ENCODE measurements at places on chromosomes 7 and 10. TPM values are rescaled to one million over a fixed set of nuclear protein-coding genes. Genes with fewer than 3 reads are reported as not detected.

DNA sequence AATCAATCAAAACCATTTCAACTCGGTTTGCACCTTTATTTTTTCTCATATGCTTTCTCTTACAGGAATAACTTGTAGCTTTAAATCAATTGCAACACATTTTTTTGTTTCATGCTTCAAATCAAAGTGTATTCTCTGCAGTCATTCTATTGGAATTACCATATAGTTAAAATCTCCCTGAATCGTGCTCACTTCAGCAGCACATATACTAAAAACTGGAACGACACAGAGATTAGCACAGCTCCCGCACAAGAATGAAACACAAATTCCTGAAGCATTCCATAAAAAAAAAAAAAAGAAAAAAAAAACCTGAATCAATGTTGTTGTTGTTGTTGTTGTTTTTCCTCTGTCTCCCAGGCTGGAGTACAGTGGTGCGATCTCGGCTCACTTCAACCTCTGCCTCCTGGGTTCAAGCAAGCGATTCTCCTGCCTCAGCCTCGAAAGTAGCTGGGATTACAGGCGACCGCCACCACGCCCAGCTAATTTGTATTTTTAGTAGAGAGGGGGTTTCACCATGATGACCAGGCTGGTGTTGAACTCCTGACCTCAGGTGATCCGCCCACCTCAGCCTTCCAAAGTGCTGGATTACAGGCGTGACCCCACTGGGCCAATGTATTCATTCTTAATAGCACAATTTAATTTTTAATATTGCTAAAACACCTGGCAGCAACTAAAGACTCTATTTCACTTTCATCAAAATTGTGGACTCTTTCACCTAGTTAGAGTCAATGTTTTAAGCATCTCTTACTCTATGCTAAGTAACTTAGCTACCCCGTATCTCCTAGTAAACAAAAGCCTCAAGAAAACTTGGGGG is 26.3 kb downstream of the ANKRD61 start:
- peaks cover 33% of the 10 kb centered on the region for H3K4me1 ChIP-seq
- no peak for DNase-seq
- no peaks in the 10 kb centered on the region for H3K27me3 ChIP-seq
- no peak overlapping the region for H3K27ac ChIP-seq

- DNase-seq: no peak
- no peaks in the 10 kb centered on the region for H3K36me3 ChIP-seq
- H3K4me3 ChIP-seq: no peak overlapping the region
- H3K4me1 ChIP-seq: no peaks in the 10 kb centered on the region
These were observed 85.8 kb upstream of the WDR11 start for GRCh38 chr10:120765226-120765803.

DNA sequence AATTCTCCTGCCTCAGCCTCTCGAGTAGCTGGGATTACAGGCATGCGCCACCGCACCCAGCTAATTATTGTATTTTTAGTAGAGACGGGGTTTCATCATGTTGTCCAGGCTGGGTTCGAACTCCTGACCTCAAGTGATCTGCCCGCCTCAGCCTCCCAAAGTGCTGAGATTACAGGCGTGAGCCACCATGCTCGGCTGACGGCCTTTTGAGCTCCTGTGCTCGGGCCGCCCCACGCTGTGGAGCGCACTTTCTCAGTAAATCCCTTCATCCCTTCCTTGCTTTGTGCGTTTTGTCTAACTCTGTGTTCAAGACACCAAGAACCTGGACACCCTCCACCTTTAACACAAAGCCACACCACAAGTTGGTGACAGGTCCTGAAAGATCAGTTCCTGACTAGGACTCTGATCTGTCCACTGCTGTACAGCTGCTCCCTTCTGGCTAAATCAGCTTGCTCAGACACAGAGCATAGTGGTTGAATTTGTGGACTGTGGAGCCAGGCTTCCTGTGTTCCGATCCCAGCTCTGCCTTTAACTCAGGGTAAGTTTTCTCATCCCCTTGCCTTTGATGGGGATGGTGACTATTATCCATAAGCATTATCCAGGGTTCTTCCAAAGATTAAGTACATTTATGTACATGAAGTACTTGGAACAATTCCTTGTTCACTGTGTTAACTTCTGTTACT is 20.1 kb downstream of the CHST3 start:
- peaks cover 92% of the 10 kb centered on the region for H3K4me1 ChIP-seq
- no peak overlapping the region for H3K4me3 ChIP-seq

GRCh38 chr10:102773320-102773719 is 29.6 kb downstream of the WBP1L start:
- H3K27ac ChIP-seq: peak overlapping the region; percentile 99
- no peaks in the 10 kb centered on the region for H3K27me3 ChIP-seq
- DNase-seq: no peak
- no peaks in the 10 kb centered on the region for H3K36me3 ChIP-seq
- H3K4me1 ChIP-seq: peaks cover 94% of the 10 kb centered on the region
- no peak overlapping the region for H3K4me3 ChIP-seq

- no peaks in the 10 kb centered on the region for H3K4me1 ChIP-seq
- no peak overlapping the region for H3K27ac ChIP-seq
- H3K27me3 ChIP-seq: no peaks in the 10 kb centered on the region
- DNase-seq: no peak
These were observed 197.7 kb upstream of the GRB10 start for GRCh38 chr7:50980411-50980810.

DNA sequence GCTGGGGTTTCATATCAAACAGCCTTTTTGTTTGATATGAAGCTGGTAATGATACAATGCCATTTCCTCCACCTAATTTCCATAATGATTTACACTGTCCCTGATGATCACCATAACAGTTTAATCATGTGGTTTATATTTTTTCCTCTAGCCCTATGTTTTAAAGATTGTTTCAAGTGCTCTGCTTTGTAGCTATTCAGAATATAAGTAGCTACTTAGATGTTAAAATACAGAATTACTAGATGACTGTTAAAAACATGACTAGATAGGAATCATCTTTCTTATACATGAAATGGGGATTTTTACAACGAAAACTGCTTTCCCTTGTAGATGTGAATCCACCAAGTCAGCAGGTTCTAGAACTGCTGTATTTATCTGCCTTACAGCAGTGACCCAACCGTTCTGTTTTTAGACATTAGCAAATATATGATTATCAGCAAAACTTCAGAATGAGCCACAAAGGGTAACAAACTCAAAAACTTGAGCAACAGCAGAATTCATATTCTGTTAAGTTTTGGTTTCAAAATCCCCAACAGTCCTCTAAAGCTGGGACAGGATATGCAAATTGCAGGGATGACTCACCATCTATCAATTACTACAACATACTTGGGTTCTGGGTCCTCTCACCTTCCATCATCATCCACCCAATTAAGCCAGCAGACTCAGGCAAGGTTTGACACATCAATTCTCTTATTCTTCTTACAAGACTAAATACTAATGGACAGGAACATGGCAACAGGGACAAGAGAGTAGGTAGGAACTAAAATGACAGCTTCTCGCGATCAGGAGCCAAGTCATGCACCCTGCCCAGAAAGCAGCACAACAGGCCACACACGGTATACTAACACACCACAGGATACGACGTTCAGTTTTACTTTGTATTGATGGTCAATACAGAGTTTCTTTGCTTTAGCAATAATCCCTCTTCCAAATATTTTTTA is 83.9 kb downstream of the PIP4K2A start:
- H3K27ac ChIP-seq: peak overlapping the region; percentile 56
- no peaks in the 10 kb centered on the region for H3K27me3 ChIP-seq
- H3K4me1 ChIP-seq: peaks cover 46% of the 10 kb centered on the region
- no peaks in the 10 kb centered on the region for H3K36me3 ChIP-seq
- no peak overlapping the region for H3K4me3 ChIP-seq

GRCh38 chr7:68015122-68015977 is 1018.7 kb downstream of the TYW1 start:
- no peak for DNase-seq
- H3K4me3 ChIP-seq: no peak overlapping the region
- H3K27me3 ChIP-seq: peaks cover 43% of the 10 kb centered on the region
- no peak overlapping the region for H3K27ac ChIP-seq
- no peaks in the 10 kb centered on the region for H3K4me1 ChIP-seq

- H3K36me3 ChIP-seq: peaks cover 75% of the 10 kb centered on the region
- H3K4me3 ChIP-seq: no peak overlapping the region
- H3K27me3 ChIP-seq: no peaks in the 10 kb centered on the region
- H3K4me1 ChIP-seq: peaks cover 3% of the 10 kb centered on the region
These were observed 97.0 kb downstream of the ANKRD61 start for GRCh38 chr7:6128205-6128604.

- H3K4me1 ChIP-seq: peaks cover 14% of the 10 kb centered on the region
- H3K4me3 ChIP-seq: no peak overlapping the region
- no peaks in the 10 kb centered on the region for H3K27me3 ChIP-seq
- H3K27ac ChIP-seq: no peak overlapping the region
These were observed 148.1 kb downstream of the ITGA8 start for GRCh38 chr10:15571575-15571974.

DNA sequence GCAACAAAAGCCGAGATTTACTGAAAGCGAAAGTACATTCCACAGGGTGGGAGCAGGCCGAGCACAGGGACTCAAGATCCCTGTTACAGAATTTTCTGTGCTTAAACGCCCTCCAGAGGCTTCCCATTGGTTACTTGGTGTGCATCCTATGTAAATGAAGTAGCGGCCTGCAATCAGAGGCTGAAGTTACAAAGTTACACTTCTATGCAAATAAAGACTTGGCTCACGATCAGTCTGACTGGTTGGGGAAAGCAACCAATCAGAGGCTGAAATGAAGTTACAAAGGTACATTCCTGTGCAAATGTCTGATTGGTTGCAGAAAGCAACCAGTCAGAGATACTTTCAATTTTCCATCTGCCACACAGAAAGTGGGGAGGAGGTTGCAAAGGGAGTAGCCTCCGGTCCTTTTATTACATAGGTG is 4.1 kb downstream of the ACBD7 start:
- H3K27me3 ChIP-seq: no peaks in the 10 kb centered on the region
- peaks cover 13% of the 10 kb centered on the region for H3K4me1 ChIP-seq
- no peaks in the 10 kb centered on the region for H3K36me3 ChIP-seq
- peak overlapping the region; percentile 73 for H3K27ac ChIP-seq
- no peak for DNase-seq
- peak overlapping the region; percentile 66 for H3K4me3 ChIP-seq

DNA sequence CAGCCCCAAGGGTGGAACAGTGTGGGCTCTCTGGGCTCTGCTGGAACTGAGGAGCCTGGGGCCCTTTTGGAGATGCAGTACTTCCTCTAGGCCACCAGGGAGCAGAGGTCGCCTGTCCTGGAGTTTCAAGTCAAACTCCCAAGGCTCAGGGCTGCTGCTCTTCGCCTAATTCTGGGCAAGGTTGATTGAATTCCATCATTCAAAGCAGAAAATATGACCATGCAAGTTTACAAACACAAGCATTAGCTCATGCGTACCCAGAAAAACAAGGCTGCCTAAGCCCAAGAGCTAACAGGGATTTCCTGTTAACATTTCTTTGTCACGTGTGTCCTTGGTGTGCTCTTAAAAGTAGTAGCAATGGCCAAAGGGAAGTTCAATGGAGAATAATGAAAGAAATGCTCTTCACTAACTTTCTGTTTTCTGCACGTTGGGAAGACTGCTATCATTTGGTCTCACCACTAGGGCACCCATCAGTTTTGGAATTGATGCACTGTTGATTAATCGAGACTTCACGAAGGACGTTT is 20.1 kb downstream of the LDB3 start:
- H3K27me3 ChIP-seq: peaks cover 33% of the 10 kb centered on the region
- H3K36me3 ChIP-seq: no peaks in the 10 kb centered on the region
- H3K4me3 ChIP-seq: no peak overlapping the region

DNA sequence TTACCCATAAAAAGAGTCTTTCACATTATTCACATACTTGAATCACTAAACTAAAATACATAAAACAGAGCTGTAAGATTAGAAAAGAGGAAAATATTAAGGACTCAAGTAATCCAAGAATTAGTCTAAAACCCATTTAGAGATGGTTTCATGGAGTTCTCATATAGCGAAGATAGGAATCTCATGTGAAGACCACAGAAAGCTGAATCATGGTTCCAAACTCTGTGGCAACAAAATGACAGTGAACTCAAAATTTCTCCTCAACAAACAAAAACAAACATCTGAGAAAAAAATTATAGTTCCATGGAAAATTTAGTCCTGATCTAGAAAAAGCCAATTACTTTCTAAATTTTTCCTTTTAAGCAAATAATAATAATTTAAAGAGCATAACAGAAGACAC is 34.6 kb downstream of the BAZ1B start:
- H3K4me1 ChIP-seq: peaks cover 8% of the 10 kb centered on the region
- DNase-seq: no peak
- H3K4me3 ChIP-seq: no peak overlapping the region
- no peaks in the 10 kb centered on the region for H3K27me3 ChIP-seq
- no peak overlapping the region for H3K27ac ChIP-seq

GRCh38 chr7:159370-160270 is 32.8 kb upstream of the FAM20C start:
- peaks cover 3% of the 10 kb centered on the region for H3K27me3 ChIP-seq
- H3K36me3 ChIP-seq: no peaks in the 10 kb centered on the region
- H3K4me3 ChIP-seq: no peak overlapping the region
- H3K4me1 ChIP-seq: peaks cover 4% of the 10 kb centered on the region
- DNase-seq: no peak
- H3K27ac ChIP-seq: no peak overlapping the region

- no peak for DNase-seq
- H3K27me3 ChIP-seq: peaks cover 67% of the 10 kb centered on the region
- no peak within 1 kb of the TSS for H3K27ac ChIP-seq
- H3K4me3 ChIP-seq: peak within 1 kb of the TSS; percentile 75
These were observed at the start of gene ATRNL1 for GRCh38 chr10:115093286-115093775. TSS of gene ATRNL1 (plus strand) at chr10:115093365. CDS start at chr10:115093751, 386 bp downstream.

GRCh38 chr7:135879233-135879632 is 97.9 kb downstream of the MTPN start:
- no peak overlapping the region for H3K27ac ChIP-seq
- H3K4me1 ChIP-seq: peaks cover 11% of the 10 kb centered on the region
- no peaks in the 10 kb centered on the region for H3K27me3 ChIP-seq
- no peak for DNase-seq

DNA sequence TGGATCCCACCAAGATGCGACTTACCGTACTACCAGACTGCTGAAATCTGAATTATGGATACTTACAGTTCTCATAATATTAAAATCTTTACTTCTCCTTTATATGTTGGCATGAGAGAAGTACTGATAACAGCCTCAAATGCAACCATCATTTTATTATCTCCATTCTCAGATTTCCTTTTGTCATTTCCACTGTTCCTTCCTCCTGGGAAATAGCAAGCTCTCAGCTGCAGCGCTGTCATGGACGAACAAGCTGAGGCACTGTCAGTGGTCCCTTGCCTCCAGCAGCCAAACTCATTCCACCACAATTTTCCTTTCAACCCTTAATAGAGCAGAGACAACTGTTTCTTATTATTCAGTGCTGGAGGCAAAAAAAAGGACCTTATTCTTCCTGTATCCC is 478.4 kb downstream of the ARL4A start:
- DNase-seq: no peak
- no peaks in the 10 kb centered on the region for H3K27me3 ChIP-seq
- H3K27ac ChIP-seq: no peak overlapping the region

TMEM178B gene
- 35.9 TPM for total RNA-seq

PRPS1L1 gene
- not detected for total RNA-seq

TMEM236 gene
- total RNA-seq: 0.66 TPM

SPDYE2B gene
- total RNA-seq: not detected
